ENCODE measurements at places on chromosomes 2 and 18. TPM values are rescaled to one million over a fixed set of nuclear protein-coding genes. Genes with fewer than 3 reads are reported as not detected.

Gene TUBA4B
- polyA plus RNA-seq, result not detected

Gene PAX3
- polyA plus RNA-seq, result not detected

Gene GPR45
- not detected for polyA plus RNA-seq

Gene MXD1
- 6.8 TPM for polyA plus RNA-seq

Gene ALPG
- not detected for polyA plus RNA-seq

Gene CTLA4
- not detected for polyA plus RNA-seq

Gene REG1B
- not detected for polyA plus RNA-seq

Gene IHH
- polyA plus RNA-seq, result not detected

Gene MSGN1
- polyA plus RNA-seq, result not detected

Gene SCN3A
- 0.85 TPM for polyA plus RNA-seq

Gene MAPRE3
- 2.4 TPM for polyA plus RNA-seq

Gene CENPA
- not detected for polyA plus RNA-seq

Gene SIX2
- polyA plus RNA-seq, result not detected

Gene OTOS
- not detected for polyA plus RNA-seq

Gene ACKR3
- 1.4 TPM for polyA plus RNA-seq

Gene ALK
- polyA plus RNA-seq, result not detected

Gene ST8SIA5
- polyA plus RNA-seq, result not detected

Gene RAMP1
- polyA plus RNA-seq, result not detected

Gene ATP9B
- 17.6 TPM for polyA plus RNA-seq

Gene NDC80
- polyA plus RNA-seq, result 2.5 TPM

Gene TIMM21
- polyA plus RNA-seq, result 17.6 TPM

Gene OR6B2
- polyA plus RNA-seq, result not detected

Gene ALPI
- polyA plus RNA-seq, result not detected

Gene ADGRF3
- polyA plus RNA-seq, result 0.38 TPM

Gene EHD3
- polyA plus RNA-seq, result 31.8 TPM

Gene KIF1A
- polyA plus RNA-seq, result not detected

Measured in IgD-negative memory B cell (primary cell).